ENCODE measurements at places on chromosomes 12 and 14.
A peak's percentile ranks its signal among the peaks of the same experiment; 100 is the strongest.

DNA sequence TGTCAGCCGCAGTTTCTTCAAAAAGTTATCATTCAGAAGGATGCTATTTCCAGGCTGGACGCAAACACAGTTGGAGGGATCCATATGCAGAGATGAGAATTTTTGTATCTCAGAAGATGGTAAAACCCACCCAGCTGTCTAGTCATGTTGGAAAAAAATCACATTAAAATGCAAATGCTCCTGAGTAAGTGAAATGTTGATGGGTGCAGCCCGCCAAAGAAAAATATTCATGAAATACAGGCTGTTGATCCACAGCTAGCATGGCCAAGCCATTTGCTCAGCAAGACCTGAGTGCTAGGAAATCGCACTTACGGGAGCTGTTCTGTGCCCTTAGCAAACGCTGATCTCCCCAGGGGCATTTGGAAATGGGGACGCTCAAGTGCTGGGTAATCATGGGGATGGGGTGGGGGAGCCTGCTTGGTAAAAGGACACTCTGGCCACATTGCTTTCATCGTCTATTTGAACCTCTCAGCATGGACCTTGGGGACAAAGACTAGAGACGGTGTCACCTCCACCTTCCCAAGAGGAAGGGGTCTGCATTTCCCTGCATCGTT lies 25.7 kb downstream of the TUNAR start:
- DNase-seq = no peak

DNA sequence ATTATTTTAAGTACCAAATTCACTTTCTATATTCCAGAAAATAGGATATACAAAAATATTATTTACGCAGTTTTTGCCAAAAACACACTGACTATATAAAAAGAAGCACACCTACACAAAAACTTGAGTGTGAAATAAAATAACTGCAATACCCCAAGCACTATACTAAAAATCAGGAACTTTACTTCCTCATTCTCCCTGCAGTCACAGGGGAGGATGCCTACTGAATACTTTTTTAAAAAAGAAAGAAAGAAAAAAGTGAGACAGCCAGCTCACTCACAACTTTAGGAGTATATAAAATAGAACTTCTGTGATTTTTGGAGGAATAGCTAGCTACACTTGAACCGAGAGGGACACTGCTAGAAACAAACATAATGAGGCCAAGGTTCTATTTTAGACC lies 12.2 kb downstream of the RPS6KA5 start:
- DNase-seq = no peak

DNA sequence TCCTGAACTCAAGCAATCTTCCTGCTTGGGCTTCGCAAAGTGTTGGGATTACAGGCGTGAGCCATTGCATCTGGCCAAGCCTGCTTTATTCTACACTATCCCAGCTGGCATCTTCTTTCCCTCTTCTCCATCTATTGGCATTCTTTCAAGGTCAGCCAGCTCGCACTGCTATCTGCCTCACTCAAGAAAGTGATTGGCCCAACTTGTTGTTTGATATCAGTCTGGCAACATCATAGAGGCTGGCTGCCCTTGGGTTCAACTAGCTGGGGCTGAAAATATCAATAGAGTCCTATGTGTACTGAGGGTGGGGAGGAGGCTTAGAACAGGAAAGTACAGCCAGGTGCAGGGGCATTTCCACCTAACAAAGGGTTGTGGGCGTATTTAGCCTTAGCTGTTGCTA lies 17.1 kb downstream of the GMFB start:
- DNase-seq = peak; percentile 49

GRCh38 chr14:100423317-100424010 lies 100.3 kb downstream of the SLC25A47 start:
- DNase-seq = no peak

DNA sequence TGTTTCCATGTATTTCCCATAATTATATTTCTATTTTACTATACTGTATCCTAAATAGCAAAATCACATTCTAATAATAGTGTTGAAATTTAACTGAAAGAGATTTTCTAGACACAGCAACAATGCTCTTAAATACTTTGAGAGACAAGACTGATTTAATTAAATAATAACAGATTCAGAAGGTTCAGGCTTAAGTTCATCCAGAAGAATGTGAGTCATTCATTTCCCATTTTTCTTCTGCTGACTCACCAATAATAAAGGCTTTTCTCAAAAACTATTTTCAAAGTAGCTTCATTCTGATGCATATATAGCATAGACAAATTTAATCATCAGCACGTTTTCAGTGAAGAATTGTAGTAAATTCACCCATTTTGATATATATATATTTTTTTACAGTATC lies 481.4 kb downstream of the MDGA2 start:
- no peak for DNase-seq

DNA sequence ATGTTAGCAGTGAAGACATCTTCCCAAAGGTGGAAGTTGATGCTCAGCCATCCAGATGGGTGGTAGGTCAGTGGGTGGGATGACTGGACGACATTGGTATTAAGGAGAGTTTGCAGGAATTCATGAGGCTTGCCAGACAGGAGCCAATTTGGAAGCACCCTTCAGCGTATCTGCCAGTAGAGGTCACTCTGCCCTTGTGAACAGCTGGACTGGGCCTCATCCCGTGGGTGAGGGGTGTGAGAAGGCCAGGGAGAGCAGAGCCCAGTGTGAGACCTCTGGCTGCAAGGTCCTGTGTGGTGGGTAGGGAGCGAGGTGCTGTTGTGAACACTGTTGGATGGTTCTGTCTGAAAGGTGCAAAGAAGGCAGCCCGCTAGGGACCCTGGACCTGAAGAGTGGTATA lies 37.7 kb downstream of the SLC5A8 start:
- DNase-seq = no peak

GRCh38 chr12:92072112-92072511 lies 73.5 kb downstream of the BTG1 start:
- DNase-seq = no peak

GRCh38 chr12:82425241-82425640 lies 66.9 kb downstream of the METTL25 start:
- DNase-seq = no peak

- DNase-seq = no peak
Measured at GRCh38 chr12:18146363-18146762, 56.4 kb upstream of the RERGL start.

- no peak for DNase-seq
Measured at GRCh38 chr12:102317155-102317554, 119.5 kb upstream of the PMCH start.

DNA sequence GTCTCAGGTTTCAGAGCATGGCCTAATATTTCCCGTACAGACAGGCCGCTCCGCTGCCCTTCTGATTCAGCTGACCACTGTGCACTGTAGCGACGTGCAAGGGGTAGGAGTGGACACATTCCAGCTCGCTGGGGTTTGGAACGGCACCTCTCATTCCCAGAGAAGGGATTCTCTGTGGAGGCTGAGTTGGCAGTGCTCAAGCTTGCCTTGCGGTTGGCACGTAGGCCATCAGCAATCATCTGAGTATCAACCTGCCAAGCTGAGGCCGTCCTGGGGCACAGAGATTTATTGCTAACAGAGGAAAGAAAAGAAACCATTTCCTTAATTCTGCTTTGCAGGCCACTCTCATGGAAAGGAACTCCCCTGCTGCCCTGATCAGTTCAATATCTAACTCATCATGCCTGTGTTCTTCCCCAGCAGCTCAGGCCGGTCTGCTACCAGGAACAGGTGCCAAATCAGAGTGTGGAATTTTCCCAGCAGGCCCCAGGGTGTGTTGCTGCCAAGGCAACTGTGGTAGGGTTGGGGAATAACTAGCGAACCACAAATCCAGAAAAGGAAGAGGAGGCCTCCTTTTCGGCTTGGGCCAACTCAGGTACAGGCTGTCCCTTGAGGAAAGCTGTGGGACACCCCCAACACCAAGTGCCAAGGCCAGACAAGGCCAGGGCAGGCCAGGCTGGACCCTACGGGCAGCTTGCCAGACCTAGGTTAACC lies 92.5 kb downstream of the SSPN start:
- no peak for DNase-seq

DNA sequence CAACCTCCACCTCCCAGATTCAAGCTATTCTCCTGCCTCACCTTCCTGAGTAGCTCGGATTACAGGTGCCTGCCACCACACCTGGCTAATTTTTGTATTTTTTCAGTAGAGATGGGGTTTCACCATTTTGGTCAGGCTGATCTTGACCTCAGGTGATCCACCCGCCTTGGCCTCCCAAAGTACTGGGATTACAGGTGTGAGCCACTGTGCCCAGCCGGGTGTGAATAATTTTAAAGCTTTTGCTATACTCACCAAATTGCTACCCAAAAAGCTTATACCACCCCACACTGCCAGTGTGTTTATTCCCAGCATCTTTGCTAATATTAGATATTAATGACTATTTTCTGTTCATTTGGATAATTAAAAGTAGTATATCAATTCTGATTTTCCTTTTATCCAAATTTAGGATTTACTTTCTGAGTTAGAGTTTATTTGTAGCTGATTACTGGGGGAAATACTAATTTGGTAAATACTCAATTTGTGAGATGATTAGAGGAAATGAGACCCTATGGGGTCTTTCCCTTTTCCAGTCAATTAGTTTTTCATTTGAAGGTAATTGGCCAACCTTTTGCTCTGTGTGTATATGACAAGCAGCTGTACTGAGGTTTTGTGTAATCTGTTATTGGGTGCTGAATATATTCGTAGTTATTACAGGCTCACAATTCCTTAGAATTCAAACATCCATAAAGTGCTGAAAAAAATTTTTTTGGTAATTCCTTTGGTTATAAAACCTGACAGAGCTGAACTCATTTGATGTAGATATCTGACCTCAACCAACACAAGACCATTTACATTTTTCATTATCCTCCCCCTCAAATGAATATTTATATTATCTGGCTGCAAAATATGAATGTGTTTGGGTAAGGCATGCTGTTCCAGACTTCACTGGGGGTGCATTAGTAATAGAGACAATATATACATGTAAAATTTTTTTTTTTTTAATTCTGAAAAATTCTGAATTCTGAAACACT lies 73.6 kb downstream of the ANO6 start:
- DNase-seq = no peak

GRCh38 chr12:31736472-31736871 lies 7.7 kb upstream of the AMN1 start:
- DNase-seq = no peak

- no peak for DNase-seq
Measured at GRCh38 chr12:101671833-101672232, 25.6 kb upstream of the CHPT1 start.

DNA sequence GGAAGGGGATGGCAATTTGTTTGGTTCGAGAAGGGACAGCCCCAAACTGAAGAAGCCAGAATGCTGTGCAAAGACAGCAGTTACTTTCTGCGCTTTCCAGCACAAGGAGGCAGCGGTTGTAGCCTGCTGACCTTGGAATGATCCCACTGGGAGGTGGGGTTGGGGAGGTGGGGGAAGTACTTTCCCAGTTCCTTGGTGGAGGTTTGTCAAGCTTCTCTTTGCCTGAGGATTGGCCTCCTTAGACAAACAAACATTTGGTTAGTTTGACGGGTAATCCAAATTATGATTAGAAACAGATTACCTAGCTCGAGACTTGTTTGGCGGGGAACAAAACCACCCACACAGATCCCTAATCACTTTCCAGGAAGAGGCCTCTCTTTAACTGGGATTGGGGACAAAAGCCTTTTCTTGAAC lies 79.1 kb upstream of the EGLN3 start:
- no peak for DNase-seq

- no peak for DNase-seq
Measured at GRCh38 chr12:19304149-19304750, 135.0 kb upstream of the AEBP2 start.

- DNase-seq = no peak
Measured at GRCh38 chr12:89206390-89206789, 145.9 kb downstream of the DUSP6 start.

DNA sequence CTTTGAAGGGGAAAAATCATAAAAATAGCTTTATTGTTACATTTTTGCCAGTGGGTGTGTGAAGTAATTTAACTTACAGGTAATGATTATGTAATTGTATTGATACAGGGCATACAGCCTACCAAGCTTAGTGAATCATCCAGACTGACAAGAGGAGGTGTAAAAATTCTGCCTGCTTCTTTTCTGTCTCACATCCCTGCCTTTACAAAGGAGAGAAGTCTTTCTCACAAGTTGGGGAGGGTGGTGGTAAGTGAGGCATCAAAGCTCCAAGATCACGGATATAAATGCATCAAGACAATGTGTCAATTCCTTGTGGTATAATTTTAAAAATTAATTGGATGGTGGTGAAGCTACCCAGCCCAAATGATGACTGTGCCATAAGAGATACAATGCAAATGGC lies 39.0 kb upstream of the G2E3 start:
- DNase-seq = no peak

DNA sequence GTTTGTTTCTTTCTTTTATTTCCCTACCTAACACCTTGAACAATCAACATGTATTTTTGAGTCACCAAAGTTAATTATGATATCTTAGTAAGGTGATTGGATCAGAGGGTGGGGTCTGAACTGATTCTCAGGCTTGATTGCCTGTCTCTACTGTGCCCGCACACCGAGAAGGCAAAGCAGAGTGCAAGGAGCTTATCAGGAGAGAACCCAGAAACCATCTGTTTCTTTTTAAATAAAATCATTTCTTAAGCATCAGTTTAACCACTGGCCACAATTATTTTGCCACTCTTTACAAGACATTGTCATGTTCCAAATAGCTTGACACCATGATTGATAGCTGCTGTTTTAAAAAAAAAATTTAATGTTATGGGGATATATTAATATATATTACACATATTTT lies 3.1 kb downstream of the GARIN2 start:
- no peak for DNase-seq

- DNase-seq = no peak
Measured at GRCh38 chr14:89165189-89166181, 251.5 kb downstream of the FOXN3 start.

- no peak for DNase-seq
Measured at GRCh38 chr12:3529281-3529680, 38.3 kb downstream of the PRMT8 start.

Measured in NCI-H524 (cell line).